Fibroblast of the aortic adventitia (primary cell): ENCODE measurements at places on chromosomes 5 and 9. TPM values are rescaled to one million over a fixed set of nuclear protein-coding genes. Genes with fewer than 3 reads are reported as not detected.

DNA sequence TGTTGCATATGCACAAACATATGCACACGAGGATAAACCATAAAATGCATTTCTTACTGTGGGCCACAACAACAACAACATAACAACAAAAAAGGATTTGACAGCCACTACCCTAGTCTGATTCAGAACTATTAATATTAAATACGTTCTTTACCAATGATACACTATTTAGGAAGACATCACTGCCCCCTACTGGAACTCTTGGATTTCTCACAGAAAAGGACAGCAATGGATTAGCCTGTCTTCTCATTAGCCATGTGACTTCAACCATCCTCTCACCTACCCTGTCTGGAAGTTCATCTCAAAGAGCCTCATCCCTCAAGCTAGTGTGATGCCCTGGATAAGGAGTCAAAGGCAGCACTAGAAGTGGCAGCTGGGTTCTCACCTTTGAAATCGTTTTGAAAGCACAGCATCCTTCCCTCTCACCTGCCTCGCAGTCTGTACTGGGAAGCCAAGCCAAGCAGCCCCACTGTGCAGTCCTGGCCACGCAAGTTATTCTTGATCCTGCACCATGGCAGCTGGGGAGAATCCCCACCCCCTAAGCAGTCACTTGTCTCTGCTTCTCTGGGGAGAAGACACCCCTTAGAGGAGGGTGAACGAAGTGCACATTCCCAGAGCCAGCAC is 64.6 kb downstream of the SH3TC2 start:
- DNase-seq, result peak; percentile 81

The C9 gene
- not detected in 2 replicates for total RNA-seq

DNA sequence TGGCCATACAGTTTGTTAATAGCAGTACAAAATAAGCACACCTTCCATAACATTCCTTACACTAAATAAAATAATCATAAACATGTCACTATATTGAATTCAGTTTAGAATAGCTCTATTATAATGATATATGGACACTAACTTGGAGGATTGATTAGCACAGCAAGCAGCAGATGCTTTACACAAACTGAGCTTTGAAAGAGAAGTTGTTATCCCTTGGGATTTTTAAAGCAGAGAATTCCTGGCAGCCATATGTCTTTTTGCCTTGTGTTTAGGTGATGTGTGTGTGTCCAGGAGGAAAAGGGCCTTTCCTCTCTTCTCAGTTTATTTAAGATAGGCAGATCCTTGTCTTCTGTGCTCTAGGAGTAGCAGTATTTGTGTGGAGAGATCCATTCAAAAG is 232.2 kb upstream of the GRIN3A start:
- DNase-seq, result no peak

GRCh38 chr9:121910491-121911040 is 182.5 kb downstream of the TTLL11 start:
- DNase-seq, result peak; percentile 28

DNA sequence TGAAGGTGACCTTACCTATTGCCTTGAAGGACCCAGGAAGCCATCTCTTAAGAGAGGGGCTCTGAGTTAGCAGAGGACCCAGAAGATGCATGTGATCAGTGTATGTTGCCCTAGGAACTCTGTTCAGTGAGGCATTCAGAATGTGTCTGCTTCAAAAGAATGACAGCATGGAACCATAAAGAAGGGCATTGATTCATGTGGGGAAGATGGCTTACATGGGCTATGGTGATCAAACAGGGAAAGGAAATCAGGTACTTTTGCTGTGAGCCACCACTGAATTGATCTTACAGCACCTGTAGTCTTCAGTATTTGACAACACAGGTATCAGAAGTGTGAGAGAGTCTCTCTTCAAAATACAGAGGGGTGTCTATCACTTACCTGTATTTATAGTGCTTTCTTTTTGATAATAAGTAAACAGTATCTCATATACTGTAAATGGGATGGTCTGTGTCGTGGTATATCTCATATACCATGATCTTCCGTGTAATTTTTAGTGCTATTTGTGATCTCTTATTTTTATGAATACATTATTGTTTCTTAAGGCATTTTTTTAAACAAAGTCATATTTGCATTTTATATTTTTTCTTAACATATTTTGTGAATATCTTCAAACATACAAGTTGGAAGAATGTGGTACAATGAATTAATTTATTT is 57.0 kb downstream of the FOCAD start:
- DNase-seq, result no peak

DNA sequence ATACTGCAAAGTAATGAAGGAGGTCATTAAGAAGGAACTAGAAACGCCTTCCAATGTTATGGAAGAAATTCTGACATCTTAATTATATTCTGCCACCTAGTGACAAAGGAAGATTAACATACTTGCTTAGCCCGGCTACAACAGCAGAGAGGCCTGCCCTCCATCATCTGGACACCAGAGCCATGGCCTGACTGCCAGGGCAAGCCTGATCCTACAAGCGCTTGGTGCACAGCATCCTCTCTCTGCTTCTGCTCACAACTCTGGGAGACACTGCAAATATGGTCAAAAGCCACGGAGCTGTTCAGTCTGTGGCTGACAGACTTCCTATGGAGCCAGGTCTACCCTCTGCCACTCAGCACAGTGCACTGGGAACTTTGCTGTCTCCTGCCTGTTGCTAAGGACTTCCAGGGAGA is 87.3 kb upstream of the SLC44A1 start:
- DNase-seq, result peak; percentile 88

GRCh38 chr9:33019797-33020196 is 5.3 kb upstream of the DNAJA1 start:
- no peak for DNase-seq

DNA sequence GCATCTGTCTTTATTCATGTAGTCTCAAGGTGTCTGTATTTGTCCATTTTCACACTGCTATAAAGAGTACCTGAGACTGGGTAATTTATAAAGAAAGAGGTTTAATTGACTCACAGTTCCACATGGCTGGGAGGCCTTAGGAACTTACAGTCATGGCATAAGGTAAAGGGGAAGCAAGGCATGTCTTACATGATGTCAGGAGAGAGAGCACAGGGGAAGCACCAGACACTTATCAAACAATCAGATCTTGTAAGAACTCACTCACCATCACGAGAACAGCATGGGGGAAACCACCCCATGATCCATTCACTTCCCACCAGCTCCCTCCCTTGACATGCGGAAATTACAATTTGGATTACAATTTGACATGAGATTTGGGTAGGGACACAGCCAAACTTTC is 44.2 kb downstream of the NLN start:
- DNase-seq, result no peak

The FBXL7 gene
- 12.4 and 12.6 TPM in 2 replicates for total RNA-seq
